ENCODE measurements at places on chromosomes 16 and 17.

DNA sequence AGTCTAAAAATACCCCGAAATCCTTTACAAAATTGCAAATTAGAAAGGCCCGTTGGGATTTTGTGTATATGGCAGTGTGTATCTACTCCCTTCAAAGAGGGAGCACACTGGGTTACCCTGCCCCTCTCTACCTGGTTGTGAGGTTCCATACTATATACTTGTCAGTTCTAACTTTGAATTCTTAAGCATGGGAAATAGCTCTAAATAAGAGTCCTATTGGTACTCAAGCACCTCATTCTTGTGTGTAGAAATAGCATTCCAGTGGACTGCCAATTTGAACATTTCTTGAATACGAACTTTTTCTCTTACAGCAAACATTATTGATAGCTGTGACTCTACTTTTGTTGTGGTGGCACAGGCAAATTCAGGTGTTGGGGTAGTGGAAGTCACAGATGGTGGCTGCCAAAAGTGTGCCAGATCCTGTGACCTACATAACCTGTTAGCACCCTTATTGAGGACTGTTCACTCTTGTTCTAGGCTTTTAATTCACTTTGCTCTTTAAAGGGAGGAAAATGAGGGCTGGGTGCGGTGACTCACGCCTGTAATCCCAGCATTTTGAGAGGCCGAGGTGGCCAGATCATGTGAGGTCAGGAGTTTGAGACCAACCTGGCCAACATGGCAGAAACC lies 16.1 kb downstream of the ESRP2 start:
- no peak for DNase-seq

DNA sequence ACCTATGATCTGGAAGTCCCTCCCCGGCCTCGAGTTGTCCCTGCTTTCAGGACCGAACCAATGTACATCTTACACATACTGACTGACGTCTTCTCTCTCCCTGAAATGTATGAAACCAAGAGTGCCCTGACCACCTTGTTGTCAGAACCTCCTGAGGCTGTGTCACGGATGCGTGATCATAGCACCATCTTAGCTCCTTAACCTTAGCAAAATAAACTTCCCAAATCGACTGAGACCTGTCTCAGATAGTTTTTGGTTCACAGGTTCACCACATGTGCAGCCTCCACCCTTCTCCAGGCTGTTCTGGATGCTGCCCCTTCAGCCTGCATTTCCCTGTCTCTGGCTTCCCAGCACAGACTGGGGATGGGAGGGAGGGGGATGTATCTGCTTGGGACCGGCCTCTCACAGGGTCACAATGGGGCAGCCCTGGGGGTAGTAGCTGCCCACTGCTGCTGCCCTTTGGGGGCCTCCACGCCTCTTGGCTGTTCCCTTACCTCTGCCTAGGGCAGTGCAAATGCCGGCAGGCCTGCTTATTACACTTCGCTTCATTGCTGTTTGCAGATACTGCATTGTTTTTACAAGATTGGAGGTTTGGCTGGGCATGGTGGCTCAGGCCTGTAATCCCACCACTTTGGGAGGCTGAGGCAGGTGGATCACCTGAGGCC lies 69.8 kb downstream of the NT5M start:
- no peak for DNase-seq

- no peak for DNase-seq
These were observed 100.8 kb upstream of the CORO6 start for GRCh38 chr17:29723278-29724047.

- DNase-seq: no peak
These were observed 8.2 kb downstream of the MTSS2 start for GRCh38 chr16:70677499-70678120.

GRCh38 chr17:21524211-21524591 lies 148.0 kb downstream of the KCNJ12 start:
- peak; percentile 65 for DNase-seq

DNA sequence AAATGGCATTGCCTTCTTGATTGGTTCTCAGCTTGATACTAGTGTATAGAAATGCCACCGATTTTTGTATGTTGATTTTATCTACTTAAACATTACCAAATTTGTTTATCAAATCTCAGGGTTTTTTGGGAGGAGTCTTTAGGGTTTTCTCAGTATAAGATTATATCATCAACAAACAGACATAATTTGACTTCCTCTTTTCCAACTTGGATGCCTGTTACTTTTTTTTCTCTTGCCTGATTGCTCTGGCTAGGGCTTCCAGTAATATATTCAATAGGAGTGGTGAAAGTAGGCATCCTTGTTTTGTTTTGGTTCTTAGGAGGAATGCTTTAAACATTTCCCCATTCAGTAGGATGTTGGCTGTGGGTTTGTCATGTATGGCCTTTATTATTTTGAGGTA lies 29.1 kb downstream of the EFCAB13 start:
- no peak for DNase-seq

- DNase-seq: no peak
These were observed 1.8 kb downstream of the USP7 start for GRCh38 chr16:8961811-8962390.

DNA sequence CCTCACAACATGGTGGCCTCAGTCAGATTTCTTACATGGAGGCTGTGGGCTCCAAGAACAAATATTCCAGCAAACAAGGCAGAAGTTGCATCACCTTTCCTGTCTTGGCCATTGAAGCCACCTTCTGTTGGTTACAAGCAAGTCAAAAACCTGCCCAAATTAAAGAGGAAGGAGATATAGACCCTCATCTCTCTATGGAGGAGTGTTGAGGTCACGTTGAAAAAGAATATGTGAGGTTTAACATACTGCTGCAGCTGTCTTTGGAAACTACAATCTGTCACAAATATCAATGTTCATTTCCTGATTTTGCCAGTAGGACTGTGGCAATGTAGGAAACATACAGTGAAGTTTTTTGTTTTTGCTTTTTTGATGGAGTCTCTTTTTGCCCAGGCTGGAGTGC lies 211.4 kb downstream of the COPRS start:
- DNase-seq: no peak

- peak; percentile 73 for DNase-seq
These were observed 23.6 kb upstream of the KRT17 start for GRCh38 chr17:41647940-41648410.

DNA sequence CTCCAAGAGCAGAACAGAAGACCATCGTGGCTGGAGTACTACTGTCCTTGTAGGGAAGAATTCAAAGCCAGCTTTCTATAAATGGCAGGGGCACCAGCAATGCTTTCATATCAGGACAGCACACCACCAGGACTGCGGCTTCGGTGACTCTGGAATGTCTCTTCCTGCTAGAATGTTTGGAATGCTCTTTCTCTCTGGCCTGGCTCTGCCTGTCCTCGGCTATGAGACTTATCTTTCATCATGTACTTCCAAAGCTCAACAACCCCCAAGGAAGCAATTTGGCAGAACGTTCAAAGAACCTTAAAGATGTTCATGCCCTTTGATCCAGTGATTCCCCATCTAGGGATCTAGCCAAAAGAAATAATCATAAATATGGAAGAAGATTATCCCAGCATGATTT lies 52.7 kb upstream of the NOG start:
- DNase-seq: peak; percentile 57

DNA sequence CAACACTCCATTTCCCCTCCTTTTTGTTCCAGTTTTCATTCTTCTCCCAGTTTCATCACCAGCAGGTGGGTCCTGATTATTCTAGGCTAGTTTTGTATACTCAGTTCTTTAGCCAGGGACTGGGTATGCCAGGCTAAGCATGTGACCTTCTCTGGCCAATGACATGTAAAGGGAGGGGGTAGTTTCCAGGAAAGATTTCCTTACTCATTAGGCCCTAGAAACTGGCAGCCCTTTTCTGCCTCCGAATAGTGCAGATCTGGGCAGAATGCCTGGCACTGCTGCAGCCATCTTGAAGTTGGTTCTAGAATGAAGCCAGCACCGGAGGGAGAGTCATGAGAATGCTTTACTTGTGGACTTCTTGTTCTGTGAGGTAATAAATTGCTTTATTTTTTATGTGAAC lies 126.9 kb upstream of the AXIN2 start:
- DNase-seq: no peak

- no peak for DNase-seq
These were observed 40.8 kb downstream of the SLFN12L start for GRCh38 chr17:35496451-35497290.

- DNase-seq: no peak
These were observed 69.7 kb downstream of the NLK start for GRCh38 chr17:28112181-28112580.

DNA sequence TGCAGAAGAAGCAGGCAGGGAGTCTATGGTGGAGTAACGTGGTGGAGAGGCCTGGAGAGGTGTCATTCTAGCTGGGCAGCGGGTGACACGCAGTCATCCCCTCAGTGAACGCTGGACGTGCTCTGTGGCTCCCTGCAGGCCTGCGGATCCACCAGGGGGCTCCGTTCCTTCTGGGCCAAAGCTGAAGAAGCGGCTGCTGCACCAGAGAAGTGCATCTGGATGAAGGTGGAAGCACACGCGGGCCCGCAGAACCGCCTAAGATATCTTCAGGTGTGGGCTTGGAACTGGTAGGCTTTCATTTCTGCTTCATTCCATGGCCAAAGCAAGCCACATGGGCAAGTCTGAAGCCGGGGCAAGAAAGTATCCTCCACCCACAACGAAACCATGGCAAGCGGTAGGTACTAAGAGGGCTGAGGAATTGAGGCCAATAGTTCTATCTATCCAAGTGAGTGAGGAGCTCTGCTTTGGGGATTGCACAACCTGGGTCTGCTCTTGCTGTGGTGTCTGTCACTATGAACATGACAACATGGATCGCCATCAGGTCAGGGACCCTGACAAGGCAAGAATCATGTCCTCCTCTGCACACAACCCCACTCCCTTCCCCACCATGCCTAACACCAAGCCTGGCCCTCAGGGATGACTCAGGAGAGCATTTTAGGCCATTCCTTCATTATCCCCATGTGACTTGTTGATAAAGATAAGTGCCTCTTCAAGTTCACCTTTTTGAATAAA lies 78.9 kb upstream of the FBXO47 start:
- no peak for DNase-seq

GRCh38 chr17:2374549-2375285 lies 26.1 kb downstream of the MNT start:
- DNase-seq: no peak

DNA sequence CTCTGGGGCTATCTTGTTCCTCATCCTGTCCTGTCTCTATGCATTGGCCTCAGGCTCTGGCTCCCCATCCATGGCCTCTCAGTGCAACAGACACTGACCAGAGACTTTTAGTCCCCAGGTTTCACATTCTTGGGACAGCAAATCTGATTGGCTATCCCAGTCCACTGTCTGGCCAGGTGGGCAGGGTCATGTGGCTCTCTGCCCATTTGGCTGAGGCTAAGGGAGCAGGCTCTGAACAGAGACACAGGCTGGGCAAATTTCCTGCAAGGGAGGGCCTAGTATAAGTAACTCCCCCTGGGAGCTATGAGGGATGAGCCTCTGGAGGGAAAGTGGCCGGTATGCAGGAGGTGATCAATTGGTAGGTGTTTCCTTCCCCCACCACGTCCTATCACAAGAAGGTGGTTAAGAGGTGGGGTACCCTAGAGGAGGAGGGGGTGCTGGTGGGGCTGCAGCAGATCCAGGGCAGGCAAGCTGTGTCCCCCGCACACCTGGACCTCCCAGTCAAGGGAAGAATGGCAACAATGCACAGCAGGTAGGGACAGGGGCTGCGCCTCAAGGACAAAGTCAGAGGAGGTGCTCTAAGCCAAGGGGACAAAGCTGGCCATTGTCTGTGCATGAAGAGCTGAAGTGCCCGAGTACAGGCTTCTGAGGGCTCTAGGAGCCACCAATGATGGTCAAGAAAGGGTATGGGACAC lies 13.2 kb downstream of the XYLT2 start:
- no peak for DNase-seq

GRCh38 chr16:9259914-9260608 lies 168.6 kb downstream of the HAPSTR1 start:
- no peak for DNase-seq

- no peak for DNase-seq
These were observed 42.7 kb downstream of the STAT3 start for GRCh38 chr17:42345396-42346073.

- DNase-seq: no peak
These were observed 72.9 kb downstream of the MRM1 start for GRCh38 chr17:36674278-36674650.

GRCh38 chr16:57759541-57760356 lies 24.2 kb downstream of the KATNB1 start:
- DNase-seq: no peak

GRCh38 chr16:23147666-23148065 lies 1.6 kb downstream of the USP31 start:
- no peak for DNase-seq

- peak; percentile 83 for DNase-seq
These were observed 52.4 kb downstream of the CFDP1 start for GRCh38 chr16:75380870-75381269.

- no peak for DNase-seq
These were observed 210.2 kb downstream of the CCDC182 start for GRCh38 chr17:57534863-57535248.

DNA sequence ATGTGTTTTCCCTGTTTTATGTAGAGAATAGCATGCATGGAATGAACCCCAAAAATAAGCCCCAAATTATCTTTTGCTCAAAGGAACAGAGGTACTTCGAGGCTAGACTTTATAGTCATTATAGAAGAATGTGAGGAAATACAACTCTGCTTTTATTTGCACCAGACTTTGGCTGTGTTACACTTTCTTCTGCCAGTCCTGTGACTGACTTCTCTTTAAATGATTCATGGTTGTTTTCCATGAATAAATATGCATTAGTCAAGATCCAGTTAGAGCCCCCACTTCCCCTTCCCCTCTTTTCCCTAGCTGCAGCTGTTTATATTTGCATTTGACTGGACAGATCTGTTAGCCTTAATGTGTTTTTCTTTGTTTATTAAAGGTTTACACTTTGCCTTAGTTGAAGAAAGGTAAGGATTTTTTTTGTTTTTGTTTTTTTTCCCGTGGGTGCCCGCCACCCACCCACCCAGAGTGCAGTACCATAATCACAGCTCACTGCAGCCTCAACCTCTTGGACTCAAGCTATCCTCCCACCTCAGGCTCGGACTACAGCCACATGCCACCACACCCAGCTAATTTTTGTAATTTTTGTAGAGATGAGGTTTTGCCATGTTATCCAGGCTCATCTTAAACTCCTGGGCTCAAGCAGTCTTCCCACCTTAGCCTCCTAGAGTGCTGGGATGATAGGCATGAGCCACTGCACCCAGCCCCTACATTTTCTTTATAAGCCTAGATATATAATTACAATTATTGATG lies 152.6 kb downstream of the CYB561 start:
- peak; percentile 85 for DNase-seq

GRCh38 chr16:17213025-17213424 lies 257.7 kb downstream of the XYLT1 start:
- DNase-seq: no peak

- peak; percentile 20 for DNase-seq
These were observed 190.4 kb downstream of the ABCC12 start for GRCh38 chr16:47965439-47965838.

Data from EH (cell line).